ENCODE measurements at places on chromosomes 5 and 9.

- no peak for DNase-seq
These were observed 640.7 kb upstream of the ST8SIA4 start for GRCh38 chr5:101543780-101544179.

DNA sequence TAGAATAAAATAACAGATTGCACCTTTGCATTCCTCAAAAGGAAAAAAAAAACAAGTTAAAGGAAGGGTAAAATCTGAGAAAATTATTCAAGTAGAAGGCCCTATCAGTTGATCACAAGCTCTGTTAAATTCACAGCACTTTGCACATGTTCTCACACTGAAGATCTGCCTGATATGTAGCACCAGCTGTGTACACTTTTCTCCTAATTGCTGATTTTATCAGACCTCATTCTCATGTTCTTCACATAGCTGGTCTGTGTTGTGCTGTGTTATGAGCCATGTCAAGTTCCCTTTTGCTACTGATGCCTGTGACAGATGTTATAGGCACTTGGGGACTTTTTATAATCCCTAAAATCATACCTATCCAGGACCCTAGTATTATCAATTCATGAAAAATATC lies 390.4 kb upstream of the PRR16 start:
- DNase-seq: no peak

DNA sequence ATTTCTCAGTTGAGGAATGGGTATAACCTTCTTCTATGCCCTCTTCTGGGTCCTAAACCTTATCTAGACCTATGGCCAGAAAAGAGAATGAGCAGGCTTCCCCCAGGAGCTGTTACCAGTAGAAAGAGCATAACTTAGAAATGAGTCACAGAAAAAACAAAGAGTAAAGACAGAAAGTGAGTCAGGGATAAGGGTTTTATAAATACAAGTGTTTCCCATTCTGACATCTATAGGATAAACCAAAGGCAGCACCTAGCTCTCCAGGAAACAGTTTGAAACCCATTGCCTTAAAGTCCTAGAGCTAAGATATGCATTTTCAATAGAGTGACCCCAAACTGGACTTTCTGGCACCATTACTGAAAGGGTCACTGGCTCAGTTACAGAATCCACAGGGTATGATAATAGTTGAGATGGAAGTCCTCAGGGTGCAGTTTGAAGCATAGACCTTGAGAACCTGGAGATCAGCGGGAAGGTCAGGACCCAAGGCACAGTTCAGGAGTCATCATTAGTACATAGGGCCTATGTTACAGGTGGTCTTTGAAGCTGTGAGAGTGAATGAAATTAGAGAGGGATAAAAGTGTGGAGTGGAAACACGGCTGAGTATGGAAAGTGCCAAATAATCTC lies 42.7 kb upstream of the LIFR start:
- DNase-seq: no peak

DNA sequence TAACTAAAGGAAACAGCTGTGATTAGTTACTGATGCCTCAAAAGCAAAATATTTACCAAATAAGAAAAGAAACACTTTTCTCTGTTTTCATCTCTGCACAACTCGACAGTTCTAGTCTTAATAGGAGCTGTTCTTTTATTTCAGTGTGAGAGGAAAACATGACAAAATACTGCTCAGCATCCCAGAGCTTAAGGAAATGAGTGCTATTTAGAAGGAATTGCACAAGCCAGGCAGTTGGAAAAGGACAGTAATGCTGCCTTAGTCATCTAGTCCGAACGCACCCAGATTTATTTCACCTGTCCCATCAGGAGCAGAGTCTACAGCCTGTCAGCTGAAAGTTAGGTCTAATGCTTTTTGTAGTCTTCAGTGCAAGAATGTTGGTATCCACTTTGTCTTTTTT lies 12.3 kb downstream of the ZCCHC9 start:
- no peak for DNase-seq

GRCh38 chr9:976258-976942 lies at the start of gene DMRT3:
TSS of gene DMRT3 (plus strand) at chr9:976655. CDS start at chr9:977002, 347 bp downstream.
- DNase-seq: no peak

DNA sequence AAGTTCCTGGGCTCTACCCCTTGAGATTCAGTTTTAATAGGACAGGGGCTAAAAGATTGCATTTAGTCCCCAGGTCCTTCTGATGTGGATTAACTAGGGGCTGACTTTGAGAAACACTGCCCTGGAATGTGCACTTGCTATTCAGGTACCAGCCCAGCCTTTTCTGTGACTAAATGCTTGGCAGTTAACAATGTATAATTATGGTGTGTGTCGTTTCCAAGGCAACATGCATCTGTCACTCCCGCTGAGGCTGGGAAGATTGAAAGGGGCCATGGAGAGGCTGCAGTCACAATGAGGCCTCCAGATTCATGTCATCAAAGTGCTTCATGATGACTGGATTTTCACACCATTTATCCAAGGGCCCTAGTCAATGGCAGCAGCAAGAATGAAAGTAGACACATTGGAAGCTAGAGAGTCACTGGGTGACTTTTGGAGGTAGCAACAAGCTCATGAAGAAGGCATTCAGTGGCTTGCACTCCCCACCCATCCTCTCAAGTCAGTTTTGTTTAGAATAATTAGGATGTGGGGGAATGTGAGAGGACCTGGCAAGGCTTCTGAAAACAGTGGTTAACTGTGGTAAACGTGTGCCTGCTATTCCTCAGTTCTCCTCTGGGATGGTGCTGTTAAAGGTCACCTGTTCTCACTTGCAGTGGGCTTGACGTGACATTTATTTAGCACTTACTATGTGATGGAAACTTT lies 28.3 kb downstream of the RAI14 start:
- no peak for DNase-seq

DNA sequence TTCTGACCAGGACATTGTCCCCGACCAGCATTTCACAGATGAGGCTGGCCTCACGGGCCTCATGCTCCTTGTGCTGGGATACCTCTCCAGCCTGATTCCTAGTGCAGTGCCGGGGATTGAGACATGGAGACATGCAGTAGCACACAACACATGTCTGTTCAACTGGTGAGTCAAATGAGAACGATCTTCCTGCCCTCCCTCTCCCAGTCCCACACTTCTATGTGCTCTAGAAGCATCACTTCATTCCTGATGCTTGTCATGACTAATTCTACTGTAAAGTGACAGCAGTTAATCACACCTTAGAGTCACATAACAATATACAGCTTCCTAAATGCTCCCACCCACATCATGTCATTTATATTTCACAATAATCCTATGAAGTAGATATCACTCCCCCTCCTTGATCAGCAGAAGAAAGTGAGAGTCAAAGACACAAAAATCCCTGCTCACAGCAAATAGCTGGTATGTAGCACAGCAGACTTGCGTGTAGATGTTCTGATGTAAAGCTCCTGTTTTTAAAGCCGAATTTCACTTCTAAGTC lies 101.8 kb downstream of the CCDC192 start:
- no peak for DNase-seq

GRCh38 chr5:137264573-137264972 lies 234.6 kb downstream of the SPOCK1 start:
- no peak for DNase-seq

GRCh38 chr9:69134412-69134811 lies 39.7 kb upstream of the TJP2 start:
- DNase-seq: no peak

- DNase-seq: no peak
These were observed 15.0 kb downstream of the DCANP1 start for GRCh38 chr5:135432113-135432512.

GRCh38 chr9:96668868-96669534 lies 13.9 kb upstream of the PRXL2C start:
- no peak for DNase-seq

DNA sequence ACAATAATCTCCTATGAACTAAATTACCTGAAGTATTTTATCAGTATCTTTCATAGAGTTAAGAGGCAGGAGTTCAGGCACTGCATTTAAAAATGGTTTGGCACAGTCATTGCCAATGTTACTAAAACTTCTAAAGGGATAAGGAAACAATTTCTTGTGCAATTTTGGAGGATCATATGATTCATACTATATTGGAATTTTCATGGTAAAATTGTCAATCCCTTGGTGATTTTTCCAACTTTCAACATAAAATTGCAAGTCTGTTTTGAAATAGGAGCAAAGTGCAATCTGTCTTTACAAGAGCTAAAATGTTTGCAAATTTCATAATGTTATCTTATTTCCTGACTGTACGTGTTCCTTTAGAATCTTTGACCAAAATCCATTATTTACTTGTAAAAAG lies 211.1 kb downstream of the DMRTA1 start:
- no peak for DNase-seq

DNA sequence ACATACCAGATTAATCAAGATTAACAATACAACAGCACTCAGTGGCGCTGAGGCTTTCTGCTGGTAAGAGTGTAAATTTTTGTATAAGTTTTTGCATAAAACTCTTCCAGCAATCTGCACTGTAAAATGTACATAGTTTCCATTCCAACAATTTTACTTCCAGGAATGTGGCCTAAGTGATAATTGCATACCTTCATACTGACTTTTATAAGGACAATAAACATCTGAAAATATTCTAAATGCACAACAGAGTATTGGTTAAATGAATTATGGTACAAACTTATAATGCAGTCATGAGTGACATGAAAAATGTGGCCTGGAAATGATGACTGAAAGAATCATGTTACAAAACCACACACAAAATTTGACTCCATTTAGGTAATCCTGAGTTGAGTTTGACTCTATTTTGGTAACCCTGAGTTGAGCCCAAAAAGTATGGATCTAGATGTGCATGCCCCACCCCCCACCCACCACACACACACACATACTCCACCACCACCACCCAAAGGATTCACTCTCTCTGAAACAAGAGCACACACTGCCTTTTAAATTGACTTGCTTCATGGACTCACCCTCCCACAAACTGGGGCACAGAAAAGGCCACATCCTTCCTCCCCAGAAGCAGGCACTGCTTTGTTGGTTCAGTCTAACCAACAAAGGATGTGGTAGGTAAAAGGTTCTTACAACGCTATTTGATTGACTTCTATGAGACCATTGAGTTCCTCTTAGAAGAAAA lies 137.6 kb downstream of the SUSD1 start:
- DNase-seq: peak; percentile 33

DNA sequence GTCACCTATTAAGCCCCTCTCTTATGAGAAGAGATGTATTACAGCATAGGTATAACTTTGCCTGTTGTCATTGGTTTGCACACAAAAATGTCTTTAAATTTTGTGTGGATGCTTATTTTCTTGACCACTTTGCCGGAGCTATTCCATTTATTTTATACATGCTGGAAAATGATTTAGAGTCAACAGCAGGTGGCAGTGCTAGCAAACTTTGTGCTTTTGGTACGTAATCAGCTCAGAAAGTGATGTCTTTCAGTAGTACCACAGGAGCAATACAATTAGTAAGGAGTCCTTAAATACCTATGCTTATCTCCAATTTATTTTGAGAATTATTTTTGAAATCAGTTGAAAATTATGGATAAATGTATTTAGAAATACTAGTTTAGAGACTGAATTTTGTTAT lies 19.8 kb upstream of the NUDT12 start:
- DNase-seq: no peak

- no peak for DNase-seq
These were observed 268.6 kb downstream of the TRPM3 start for GRCh38 chr9:70852711-70853240.

- DNase-seq: no peak
These were observed 16.3 kb downstream of the IDNK start for GRCh38 chr9:83639266-83639665.

DNA sequence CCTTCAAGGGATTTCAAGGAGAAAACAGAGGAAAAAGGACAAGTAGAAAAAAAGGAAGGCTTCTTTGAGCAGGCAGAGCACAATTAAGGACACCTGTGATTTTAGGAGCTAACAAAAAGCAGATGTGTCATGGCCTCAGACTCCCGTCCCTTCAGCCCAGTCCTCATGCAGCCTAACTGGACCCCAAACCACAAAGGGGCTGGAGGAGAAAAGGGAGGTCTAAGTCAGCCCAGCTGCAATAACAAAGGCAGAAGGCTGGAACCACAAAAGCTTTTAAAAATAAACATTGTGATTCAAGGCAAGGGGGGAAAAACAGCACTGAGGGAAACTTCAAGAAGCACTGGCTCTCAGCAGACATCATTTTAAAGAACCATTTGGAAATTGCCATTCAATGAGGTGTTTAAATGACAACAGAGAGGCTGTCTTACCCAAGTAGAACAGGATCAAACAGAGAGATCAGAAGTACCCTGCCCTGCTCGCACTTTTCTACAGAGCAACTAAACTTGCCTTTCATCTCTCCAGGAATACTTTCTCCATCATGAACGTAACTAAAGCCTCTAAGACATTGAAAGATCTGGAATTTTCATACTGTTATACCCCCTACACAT lies 89.3 kb downstream of the SEMA5A start:
- no peak for DNase-seq
